DMS53 (cell line): ENCODE measurements at places on chromosomes 4 and X.

- DNase-seq = no peak
These were observed 48.6 kb downstream of the LRP2BP start for GRCh38 chr4:185346975-185347601.

DNA sequence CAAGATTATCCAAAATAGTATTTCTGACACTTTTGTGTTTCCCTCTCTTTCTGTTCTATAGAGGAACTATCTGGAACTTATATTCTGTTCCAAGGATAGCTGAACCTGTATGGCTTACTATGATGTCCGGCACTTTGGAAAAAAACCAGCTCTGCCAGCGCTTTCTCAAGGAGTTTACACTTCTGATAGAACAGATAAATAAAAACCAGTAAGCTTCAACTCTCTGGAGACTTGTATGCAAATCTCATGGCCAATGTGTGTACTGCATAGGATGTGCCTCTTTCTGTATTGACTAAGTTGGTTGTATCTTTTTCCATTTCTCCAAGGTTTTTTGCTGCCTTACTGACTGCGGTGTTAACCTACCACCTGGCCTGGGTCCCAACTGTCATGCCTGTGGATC is 92.5 kb downstream of the FNIP2 start:
- DNase-seq = no peak

DNA sequence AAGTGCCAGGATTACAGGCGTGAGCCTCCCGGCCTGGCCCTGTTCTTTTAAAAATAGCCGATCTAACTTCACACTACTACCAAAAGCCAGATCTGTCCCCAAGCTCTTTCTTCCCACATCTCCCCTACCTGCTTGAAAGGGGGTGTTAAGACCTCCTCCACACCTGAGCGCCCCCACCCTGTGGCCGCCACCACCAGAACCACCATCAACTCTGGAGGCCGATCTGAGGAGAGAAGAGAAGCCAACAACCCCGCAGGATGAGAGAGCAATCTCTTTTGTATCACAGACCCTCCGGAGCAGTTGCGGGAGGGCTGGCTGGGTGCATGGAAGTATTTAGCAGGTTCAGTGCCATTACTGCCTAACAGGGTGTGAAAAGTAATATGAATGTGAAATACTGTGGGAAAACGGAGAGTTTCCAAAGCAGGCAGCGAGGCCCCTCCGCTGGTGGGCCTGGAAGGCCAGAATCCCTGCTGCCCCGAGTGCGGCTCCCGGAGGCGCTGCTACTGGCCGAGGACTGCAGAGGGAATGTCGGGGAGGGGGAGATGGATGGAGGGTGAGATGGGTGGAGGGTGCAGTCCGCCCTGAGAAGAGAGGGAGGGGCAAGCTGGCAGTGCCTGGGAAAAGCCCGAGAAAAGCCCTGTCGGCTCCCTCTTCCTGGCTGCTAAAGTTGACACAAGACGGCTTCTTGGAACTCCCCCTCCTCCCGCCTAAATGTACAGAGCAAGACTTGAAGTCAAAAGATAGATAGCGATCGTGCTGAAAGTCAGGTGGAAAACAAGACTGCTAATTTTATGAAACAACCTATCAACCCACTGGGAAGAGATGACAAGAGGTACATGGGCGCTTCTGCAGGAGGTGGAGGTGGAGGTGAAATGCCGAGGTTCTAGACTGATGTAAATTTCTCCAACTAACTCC is 22.3 kb downstream of the HAND2 start:
- DNase-seq = no peak

GRCh38 chr4:171676555-171677215 is 136.5 kb upstream of the GALNTL6 start:
- DNase-seq = peak; percentile 71

GRCh38 chr4:142079959-142080358 is 443.6 kb downstream of the IL15 start:
- no peak for DNase-seq

DNA sequence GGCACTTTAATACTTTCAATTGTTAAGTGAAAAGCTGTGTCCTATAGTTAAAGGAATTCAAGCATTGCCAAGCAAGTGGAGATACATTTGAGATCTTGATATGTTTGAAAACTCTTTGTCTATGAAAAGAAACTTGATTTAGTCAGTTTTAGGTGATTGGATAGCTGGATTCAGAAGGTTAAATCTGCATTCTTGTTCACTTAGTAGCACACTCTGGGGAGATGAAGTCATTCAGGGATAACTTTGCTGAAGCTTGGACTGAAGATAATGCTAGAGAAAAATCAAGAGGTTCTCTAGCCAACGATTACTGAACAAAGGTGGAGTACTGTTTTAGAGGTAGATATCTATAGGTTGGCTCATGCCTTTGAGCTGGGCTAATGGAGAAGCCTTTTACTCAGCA is 90.6 kb downstream of the DCAF8L2 start:
- DNase-seq = no peak

DNA sequence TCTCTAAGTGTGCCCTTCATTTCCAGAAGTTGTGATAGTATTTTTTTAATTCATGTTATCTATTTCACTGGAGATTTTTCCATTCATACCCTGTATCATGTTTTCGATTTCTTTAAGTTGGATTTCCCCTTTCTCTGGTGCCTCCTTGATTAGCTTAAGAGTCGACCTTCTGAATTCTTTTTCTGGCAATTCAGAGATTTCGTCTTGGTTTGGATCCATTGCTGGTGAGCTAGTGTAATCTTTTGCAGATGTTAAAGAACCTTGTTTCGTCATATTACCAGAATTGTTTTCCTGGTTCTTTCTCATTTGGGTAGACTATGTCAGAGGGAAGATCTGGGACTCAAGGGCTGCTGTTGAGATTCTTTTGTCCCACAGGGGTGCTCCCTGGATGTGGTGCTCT is 9.1 kb upstream of the SH3BP2 start:
- no peak for DNase-seq

GRCh38 chr4:154294652-154295350 is 196.8 kb downstream of the DCHS2 start:
- no peak for DNase-seq

- no peak for DNase-seq
These were observed 19.9 kb downstream of the CC2D2A start for GRCh38 chr4:15489551-15489950.

GRCh38 chrX:112083624-112084326 is 1.2 kb upstream of the TRPC5 start:
- no peak for DNase-seq
